Activated CD8-positive, alpha-beta memory T cell treated with anti-CD3 and anti-CD28 coated beads, Interleukin-2, amount 50 U/mL, for 4 hours (primary cell): ENCODE measurements at places on chromosomes 4 and X.
A peak's percentile ranks its signal among the peaks of the same experiment; 100 is the strongest.

GRCh38 chr4:129131343-129131742 is 35.4 kb downstream of the C4orf33 start:
- no peak for DNase-seq

GRCh38 chr4:8023696-8024033 is 84.0 kb upstream of the AFAP1 start:
- no peak for DNase-seq

DNA sequence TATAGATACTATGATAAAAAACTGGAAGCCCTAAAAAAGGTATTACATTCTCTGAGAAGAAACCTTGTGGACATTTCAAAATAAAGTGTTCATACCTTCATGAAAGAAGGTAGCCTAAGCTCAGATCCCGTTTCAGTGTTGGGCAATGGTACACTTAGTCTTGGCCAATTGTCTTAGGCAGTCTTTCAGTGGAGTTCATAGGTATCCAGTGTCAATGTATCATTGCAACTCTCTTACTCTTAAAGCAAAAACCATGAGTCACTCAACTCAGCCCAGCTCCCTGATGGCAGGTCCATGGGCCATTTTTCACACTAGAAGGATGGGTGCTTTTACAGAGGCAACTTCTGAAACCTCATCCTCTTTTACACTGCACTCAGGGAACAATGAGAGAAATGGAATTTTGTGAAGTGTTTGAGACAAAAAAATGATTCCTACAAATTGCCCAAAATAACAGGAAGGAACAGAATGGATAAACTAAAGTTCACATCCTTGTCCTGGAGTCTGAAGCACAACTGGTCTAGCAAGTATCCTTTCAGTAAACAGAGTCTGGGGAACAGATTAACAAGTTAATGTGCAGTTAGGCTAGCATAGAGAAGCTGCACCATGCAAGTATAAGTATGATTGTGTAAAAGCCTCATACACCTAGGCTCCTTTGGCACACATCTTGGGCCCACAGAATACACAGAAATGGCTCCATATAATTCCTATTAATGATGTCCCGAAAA is 7.0 kb upstream of the ZNF827 start:
- DNase-seq: no peak

DNA sequence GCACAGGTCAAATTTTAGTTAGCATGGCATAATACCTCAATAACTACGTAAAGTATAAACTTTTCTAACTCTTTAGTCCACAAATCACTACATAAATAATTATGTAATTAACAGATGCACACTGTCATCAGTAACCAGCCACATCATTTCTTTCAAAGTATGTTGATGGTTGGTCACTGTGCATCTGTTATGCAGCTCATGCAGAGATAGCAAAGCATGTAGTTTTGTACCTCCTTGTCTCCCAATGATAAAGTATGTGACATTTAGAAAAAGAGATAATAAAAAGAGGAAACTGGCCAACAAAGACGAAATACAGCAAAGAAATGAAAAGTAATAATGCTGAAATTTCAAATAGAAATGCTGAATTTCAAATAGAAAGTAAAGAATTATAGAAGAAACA is 2.9 kb downstream of the LAMTOR3 start:
- no peak for DNase-seq

- no peak for DNase-seq
Measured at GRCh38 chr4:186932631-186933187, 209.1 kb upstream of the FAT1 start.

- DNase-seq: no peak
Measured at GRCh38 chr4:151905197-151905596, 144.4 kb upstream of the GATB start.

GRCh38 chrX:110794601-110795000 is 1.0 kb downstream of the CHRDL1 start:
- DNase-seq: no peak

- DNase-seq: no peak
Measured at GRCh38 chrX:85140964-85141363, 102.6 kb downstream of the SATL1 start.

DNA sequence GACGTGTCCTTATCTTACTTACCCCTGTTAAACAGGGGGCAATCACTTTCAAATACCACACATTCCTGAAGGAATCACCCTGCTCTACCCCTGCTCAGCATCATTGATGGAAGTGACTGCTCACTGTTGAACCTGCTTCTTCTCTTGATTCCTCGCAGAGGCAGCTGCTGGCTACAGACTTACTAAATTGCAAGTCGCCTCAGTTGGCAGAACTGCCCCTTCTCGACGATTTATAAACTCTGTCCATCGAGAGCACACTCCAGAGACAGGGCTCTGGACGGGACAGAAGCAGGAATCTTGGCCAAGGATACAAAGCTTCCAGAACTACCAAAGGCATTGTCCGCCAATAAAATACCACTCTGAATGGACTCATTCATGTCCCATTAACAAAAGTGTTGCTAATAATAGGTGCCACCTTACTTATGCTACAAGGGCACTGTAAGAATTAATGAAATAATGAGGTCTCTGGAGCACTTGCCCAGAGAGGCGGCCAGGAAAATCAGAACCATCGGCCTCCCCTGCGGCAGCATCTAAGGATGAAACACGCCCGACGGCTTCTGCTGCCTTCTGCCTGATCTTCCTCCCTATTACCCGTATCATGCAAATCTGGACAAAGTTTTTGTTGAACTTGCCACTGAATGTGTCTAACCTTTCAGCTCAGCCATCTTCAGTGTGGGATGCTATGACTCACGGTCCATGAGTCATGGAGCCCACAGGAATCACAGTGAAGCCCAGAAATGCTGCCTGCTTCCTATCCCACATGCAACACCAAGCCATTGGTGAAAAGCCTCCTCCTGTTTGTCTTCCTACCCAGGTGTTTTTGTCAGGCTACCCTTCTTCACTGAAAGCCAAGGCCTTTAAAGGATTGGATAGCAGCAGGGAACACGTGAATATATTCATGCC is 164.9 kb downstream of the MAML3 start:
- DNase-seq: peak; percentile 61

GRCh38 chrX:109667986-109668385 is 43.0 kb upstream of the KCNE5 start:
- no peak for DNase-seq

- DNase-seq: no peak
Measured at GRCh38 chr4:139658586-139659382, 6.8 kb upstream of the MGST2 start.

- DNase-seq: no peak
Measured at GRCh38 chrX:14193547-14193946, 163.9 kb upstream of the GEMIN8 start.

DNA sequence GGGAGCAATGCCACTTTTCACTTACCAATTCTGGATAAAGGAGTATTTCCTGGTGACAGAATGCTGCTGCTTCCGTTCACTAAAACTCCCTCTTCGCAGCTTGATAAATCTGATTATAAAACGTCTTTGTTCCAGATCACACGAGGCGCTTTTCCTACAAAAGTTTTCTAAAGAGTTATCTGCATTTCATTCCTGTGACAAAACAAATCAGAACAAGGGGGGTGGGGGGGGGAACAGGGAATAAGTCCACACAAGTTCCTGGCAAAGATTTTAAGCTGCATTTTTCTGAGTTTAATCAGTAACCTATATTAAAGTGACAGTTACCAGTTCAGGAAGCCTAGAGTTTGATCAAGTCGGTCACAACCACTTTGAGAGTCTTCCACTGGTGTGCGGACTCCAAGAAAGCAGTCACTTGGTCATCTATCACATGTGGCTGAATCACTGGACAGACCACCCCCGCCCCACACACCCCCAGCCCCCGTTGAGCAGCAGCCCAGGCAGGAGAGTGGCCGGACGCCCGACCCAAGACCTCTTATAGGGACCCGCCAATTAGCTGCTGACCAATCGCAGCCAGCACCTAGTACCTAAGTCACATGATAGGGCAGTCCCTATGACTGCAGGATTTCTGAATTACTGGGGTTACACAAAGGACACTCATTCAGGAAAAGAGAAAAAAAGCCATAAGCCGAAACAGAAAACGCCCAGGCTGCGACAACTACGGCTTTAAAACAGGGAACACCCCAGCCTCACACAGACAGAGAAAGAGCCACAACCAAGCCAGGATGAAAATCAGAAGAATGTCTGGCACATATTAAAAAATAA is 569.3 kb upstream of the DIPK2B start:
- DNase-seq: no peak

GRCh38 chr4:186700746-186701145 is 22.9 kb downstream of the FAT1 start:
- DNase-seq: no peak

DNA sequence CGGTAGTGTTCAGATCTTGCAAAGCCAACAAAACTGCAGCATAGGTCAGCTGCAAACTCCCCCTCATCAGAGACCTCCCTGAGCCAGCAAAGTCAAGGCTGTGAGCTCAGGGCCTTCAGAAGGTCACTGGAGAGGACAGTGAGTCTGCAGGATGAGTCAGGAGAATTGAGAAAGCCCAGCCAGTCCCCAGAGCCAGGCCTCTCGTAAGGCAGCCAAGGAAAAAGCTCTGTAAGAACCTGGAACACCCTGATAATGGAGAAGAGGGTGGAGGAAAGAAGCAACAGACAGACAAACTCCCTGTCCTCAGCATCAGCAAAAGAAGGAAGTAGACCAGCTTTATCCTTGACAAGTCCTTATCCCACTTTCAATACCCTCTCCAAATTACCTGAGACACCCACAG is 33.0 kb downstream of the GRIA3 start:
- DNase-seq: no peak

GRCh38 chr4:28369499-28369898 is 1508.9 kb downstream of the STIM2 start:
- no peak for DNase-seq

- DNase-seq: no peak
Measured at GRCh38 chr4:101791182-101791558, 640 bp downstream of the BANK1 start.

- DNase-seq: no peak
Measured at GRCh38 chr4:11590132-11590531, 161.4 kb upstream of the HS3ST1 start.

- DNase-seq: no peak
Measured at GRCh38 chr4:80486603-80487002, 151.1 kb downstream of the CFAP299 start.

GRCh38 chr4:152678841-152679240 is 956 bp downstream of the TMEM154 start:
- DNase-seq: no peak

DNA sequence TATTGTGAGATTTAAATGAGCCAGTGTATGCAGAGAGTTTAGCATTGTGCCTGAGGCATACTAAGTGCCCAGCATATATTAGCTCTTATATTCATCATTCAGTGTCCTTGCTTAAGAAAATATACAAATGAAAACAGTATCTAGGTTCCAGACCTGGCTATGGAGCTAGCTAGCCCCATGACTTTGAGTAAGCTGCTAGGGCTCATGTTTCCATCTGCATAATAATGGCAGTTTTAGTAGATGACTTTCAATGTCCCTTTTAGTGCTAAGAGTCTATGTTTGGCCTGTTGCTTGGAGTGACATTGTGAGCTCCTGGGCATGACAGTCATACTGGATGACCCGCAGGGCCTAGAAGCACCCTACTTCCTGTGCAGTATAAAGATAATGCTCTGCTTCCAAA is 435.3 kb downstream of the ZIC3 start:
- DNase-seq: no peak

GRCh38 chrX:6644411-6644810 is 109.5 kb upstream of the VCX3A start:
- DNase-seq: no peak

DNA sequence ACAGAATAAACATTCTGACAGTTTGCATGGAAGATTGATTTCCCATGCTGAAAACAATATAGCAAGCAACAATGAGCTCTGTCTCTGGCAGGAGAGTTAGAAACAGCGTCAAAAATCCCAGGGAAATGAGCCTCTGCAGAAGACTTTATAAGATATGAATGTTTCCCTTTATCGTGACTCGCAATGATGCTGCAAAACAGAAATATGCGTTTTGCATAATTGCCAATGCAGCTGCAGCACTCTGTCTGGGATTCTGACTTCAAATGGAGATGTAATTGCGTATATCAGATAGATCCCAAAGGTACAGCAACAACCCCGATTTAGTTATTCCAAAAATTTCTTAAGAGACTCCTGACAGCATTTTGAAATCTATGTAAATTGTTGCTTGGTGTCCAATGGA is 702.4 kb upstream of the EPHA5 start:
- DNase-seq: no peak

DNA sequence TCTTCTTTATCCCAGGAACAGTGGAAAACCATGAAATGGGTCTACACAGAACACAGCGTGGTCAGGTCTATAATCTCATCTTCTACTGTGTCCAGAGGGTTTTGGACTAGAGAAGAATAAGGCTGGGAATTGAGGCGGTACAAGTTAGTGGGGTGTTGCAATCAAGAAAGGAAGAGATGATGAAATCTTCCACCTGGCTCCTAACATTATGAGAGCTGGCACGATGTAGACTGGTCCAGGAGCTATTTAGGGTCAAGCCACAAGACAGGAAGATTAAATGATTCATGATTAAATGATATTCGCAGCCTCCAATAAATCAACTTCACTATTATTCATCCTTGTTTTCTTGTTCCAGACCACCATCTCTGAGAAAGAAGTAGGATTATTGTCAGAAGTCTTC is 88.0 kb downstream of the ARSF start:
- no peak for DNase-seq

DNA sequence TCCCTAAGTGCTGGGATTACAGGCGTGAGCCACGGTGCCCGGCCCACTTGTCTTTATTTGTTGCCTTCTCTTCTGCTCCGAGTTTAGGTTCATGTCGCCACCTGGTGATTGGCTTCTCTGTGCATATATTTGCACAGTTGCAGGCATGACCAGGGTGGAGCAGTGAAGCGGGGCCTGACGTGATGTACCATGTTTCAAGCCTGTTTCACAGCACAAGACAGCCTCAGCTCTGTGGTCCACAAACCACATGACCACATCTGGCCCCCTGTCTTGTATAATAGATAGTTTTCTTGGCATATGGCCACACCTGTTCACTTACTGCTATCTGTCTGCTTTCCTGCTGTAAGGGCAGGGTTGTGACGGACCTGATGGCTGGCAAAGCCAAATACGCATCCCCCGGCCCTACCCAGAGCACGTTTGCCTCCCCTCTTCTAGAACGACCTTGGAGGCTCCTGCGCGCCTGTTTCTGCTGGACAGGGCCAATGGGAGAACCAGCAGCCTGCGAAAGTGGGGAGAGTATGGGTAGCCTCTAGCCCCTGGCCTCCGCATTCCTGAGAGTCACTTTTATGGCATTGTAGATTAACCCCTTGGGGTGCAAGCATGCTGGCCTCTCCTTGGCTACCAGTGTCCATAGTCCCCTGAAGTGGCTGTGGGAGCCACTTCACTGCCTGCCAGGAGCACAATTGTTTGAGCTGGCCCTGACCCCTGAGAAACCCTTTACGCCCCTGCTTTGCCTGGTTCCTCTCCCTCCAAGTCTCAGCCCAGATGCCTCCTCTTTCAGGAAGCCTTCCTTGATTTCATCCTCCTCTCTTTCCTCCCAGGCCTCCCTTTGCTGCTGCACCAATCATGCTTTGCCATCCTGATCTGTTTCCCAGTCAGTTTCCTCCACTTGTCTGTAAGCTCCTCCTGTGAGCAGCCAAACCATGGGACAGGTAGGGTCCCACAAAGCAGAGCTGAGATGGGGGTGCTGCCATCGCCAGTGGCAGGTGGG is 6.0 kb upstream of the SH3TC1 start:
- no peak for DNase-seq

GRCh38 chrX:38861489-38861888 is 60.2 kb downstream of the MID1IP1 start:
- no peak for DNase-seq

- no peak for DNase-seq
Measured at GRCh38 chr4:54400802-54401201, 171.7 kb downstream of the PDGFRA start.

- no peak for DNase-seq
Measured at GRCh38 chrX:48700951-48701653, 4.6 kb downstream of the SUV39H1 start.

GRCh38 chrX:118495958-118496762 is 545 bp downstream of the DOCK11 start:
- DNase-seq: peak; percentile 69

GRCh38 chr4:122346036-122346435 is 32.8 kb upstream of the ADAD1 start:
- DNase-seq: no peak
